ENCODE measurements at places on chromosomes 11 and 22.

- DNase-seq: no peak
These were observed 54.3 kb downstream of the BTG4 start for GRCh38 chr11:111457731-111458368.

- no peak for DNase-seq
These were observed 660.8 kb downstream of the TBC1D22A start for GRCh38 chr22:47423266-47423665.

DNA sequence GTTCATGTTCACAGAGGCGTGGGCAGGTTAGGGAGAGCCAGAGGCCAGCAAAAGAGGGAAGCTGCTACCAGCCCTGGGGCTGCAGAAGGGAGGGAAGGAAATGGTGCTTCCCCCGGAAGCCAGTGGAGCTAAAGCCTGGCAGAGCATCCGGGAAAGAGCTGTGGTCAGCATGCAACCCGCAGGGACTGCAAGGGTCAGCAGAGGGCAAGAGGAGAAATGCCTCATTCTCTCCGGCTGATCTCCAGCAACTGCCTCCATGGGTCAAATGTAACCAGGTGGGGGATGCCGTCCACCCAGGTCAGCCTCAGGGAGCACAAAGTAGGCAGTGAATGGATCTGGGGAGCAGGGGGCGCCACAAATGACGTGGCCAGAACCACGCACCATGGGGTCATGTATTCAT lies 36.9 kb upstream of the PRR5 start:
- no peak for DNase-seq

DNA sequence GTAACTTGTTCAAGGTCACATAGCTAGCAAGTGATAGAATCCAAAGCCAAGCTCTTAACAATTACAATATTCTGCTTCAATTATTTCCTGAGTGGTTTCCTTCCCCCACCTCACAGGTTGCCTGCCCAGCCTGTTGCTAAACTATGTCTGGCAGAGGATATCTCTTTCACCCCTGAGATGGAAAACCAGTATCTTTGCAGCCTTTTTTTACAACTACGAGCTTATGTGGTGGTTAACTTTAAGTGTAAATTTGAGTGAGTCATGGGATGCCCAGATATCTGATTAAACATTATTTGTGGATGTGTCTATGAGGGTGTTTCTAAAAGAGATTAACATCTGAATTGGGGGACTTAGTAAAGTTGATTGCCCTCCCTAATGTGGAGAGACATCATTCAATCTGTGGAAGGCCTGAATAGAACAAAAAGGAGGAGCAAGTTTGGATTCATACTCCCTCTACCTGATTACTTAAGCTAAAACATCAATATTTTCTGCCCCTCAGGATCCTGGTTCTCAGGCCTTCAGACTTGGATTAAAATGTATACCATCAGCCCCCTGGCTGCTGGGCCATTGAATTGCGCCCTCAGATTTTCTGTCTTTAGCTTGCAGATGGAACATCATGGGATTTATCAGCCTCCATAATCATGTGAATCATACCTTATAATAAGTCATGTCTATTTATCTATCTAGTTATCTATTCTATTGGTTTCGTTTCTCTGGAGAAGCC lies 911.9 kb downstream of the METTL15 start:
- no peak for DNase-seq

DNA sequence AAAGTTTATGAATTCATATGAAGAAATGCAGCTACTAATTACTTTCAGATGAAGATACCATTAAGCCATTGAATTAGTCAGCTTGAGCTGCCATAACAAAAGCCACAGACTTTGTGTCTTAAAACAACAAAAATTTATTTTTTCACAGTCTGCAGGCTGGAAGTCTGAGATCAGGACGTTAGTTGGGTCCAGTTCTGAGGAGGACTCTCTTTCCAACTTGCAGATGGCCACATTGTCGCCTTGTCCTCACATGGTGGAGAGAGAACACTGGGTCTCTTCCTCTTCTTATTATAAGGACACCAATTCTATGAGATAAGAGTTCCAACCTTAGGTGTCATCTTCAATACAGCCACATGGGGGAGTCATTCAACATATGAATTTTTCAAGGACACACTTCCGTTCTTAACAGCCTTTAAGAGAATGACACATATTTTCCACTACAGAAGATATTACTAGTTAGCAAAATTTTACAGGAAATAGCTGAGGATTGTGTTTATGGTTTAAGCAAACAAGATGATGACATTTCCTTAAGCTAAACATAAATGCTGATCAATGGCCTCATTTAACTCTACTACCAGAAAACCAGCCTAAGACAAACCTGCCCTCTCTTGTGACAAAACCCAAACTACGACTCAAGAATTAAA lies 56.0 kb downstream of the DCUN1D5 start:
- DNase-seq: no peak

DNA sequence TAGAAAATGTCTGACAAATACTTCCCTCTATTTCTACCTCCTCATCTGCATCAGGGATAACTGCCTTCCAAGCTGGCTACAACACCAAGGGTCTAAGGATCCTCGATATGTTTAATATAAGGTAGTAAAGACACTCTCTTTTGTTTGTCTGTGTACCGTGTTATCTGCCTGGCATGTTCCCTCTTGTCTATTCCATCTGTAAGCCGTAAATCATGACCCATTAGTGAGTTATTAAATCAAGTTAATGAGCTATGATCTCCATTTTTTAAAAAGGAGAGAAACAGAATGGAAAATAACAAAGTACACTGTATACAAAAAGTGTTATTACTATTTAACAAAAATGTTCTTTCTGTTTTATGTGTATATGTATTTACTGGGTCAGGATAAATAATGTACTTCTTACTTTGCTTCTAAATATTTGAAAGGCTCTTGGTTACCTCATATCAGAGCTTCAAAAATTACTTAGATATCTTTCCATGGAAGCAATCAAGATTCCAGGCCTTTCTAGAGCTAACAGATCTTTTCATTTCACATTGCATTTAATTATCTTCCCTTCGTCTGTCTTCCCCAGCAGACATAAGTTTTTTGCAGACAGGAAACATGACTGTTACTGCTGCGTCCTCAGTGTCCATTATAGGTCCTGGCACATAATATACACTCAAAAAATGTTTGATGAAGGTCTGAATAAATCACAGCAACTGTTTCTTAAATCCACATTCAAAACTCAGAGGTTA lies 342.6 kb upstream of the CCDC90B start:
- no peak for DNase-seq

DNA sequence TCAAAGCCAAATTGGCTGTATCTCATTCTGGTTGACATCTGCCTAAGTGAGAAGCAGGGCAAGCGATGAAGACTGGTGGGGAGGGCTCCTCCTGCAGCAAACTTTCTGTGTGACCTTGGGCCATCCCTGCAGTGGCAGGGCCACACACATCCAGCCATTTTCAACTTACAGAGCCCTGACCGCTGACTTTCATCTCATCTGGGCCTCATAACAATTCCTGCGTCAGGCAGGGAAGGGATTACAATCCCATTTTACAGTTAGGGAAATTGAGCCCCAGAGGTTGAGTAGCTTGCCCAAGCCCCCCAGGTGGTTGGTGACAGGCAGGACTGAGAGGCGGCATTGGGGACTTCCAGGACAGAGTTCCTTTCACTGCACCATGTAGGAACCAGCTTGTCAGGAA lies 21.9 kb downstream of the TPBGL start:
- no peak for DNase-seq

- no peak for DNase-seq
These were observed 14.6 kb upstream of the TEF start for GRCh38 chr22:41367039-41367679.

GRCh38 chr11:133710681-133711240 lies 134.6 kb downstream of the SPATA19 start:
- no peak for DNase-seq

- DNase-seq: no peak
These were observed 14.4 kb downstream of the MPPED1 start for GRCh38 chr22:43425976-43426785.

DNA sequence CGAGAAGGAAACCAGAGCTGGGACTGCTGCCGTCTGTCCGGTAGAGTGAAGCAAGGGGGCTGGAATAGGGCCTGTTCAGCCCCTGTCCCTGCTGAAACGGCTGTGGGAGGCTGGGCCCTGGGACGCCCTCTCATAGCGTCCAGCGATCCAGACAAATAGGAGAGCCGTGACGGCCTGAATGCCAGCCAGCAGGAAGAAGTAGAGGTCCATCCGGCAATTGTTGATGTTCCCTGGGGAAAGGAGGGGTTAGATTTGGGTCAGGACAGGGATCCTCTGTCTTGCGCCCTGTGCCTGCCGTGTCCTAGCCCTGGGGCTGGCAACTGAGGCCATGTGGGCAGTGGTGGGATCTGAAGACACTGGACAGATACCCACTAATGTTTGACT lies 12.9 kb downstream of the TMEM132A start:
- no peak for DNase-seq

- DNase-seq: peak; percentile 4
These were observed 42.6 kb downstream of the GNB1L start for GRCh38 chr22:19811811-19812771.

DNA sequence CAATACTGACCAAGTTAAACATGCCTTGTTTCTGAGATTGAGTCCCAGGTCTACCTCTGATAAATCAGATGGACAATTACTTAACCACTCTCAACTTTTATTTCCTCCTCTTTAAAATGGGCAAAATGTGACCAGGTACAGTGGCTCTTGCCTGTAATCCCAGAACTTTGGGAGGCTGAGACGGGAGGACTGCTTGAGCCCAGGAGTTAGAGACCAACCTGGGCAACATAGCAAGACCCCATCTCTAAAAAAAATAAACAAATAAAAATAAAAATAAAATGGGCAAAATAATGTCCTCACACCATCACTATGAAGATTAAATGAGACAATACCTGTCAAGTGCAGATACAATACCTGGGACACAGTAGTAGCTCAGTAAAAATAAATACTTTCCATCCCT lies 33.0 kb downstream of the FZD4 start:
- DNase-seq: no peak

DNA sequence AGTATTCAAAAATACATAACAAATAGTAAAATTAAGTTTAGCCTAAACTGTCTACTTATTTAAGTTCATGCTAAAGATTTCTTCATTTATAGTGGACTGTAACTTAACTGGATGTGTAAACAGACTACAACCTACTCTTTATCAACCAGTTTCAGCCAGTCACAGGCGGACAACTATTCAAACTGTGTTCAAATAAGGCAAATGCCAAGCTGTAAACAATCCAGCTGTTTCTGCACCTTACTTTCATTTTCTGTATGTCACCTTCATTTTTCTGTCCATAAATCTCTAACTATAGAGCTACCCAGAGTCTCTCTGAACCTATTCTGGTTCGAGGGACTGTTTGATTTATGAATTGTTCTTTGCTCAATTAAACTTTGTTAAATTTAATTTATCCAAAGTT lies 992.8 kb downstream of the DLG2 start:
- no peak for DNase-seq

DNA sequence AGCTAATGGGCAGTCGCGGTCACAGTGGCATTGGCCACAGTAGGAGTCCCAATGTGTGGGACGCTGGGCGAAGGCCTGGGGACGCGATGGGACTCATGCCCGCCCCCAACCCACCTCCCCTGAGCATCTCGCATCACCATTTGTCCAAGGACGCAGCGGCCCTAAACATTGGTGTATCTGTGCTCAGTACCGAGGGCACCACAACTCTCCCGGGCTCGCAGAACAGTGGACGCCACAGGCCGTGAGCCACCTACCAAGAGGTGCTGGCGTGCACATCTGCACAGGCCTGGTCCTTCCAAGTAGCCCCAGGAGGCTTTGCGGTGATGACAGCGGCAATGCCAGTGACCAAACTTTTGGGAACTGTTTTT lies 27.3 kb downstream of the RRP7A start:
- no peak for DNase-seq

DNA sequence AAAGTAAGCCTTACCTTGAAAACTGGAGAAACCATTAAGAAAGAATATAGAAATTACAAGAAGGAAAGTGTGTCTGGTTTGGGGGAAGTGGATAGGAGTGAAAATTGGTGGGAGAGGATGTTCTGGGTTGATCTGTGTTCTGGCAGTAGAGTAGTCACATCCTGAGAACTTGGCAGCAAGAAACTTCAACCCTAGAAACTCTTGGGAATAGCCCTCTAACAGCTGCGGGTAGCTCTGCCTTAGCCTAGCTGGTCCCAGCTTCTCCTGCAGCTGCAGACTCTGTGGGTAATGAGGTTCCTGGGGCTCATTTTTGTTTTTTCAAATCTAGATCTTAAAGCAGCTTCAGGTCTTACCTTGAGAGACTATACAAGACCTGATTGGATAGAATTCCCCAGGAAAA lies 24.2 kb upstream of the OR6X1 start:
- no peak for DNase-seq

DNA sequence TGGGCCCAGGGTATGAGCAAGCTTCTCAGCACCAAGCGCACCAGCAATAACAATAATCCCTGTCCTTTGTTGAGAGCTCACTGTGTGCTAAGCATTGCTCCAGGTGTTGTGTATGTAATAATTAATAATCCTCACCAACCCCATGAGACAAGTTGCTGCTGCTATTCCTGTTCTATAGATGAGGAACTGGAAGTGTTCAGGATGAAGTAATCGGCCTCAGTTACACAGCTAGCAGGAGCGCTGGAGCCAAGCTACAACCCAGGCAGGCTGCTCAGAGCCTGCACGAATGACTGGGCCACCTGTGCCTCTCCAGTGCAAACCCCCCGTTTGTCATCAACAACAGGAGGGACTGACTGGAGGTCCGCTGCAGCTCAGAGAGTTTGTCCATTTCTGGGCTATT lies 35.2 kb upstream of the CECR2 start:
- no peak for DNase-seq

All from activated CD4-positive, alpha-beta T cell treated with anti-CD3 and anti-CD28 coated beads for 1 hour (primary cell).